T-helper 17 cell (primary cell): ENCODE measurements at places on chromosomes 7 and 10. TPM values are rescaled to one million over a fixed set of nuclear protein-coding genes. Genes with fewer than 3 reads are reported as not detected.

DNA sequence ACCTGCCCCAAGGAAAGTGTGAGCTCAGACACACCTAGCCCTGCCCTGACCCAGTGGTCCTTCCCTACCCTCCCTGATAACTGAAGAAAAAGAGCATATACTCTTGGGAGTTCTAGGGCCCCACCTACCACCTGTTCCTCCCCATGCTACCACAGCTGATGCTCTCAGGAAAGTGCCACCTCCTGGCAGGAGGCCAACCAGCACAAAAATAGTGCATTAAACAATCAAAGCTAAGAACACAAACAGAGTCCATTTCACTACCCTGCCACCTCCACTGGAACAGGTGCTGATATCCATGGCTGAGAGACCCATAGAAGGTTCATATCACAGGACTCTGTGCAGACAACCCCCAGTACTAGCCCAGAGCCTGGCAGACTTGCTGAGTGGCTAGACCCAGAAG is 288.6 kb upstream of the PHF14 start:
- DNase-seq: no peak

- no peak for DNase-seq
Measured at GRCh38 chr10:14616955-14617730, 157.6 kb downstream of the FAM107B start.

DNA sequence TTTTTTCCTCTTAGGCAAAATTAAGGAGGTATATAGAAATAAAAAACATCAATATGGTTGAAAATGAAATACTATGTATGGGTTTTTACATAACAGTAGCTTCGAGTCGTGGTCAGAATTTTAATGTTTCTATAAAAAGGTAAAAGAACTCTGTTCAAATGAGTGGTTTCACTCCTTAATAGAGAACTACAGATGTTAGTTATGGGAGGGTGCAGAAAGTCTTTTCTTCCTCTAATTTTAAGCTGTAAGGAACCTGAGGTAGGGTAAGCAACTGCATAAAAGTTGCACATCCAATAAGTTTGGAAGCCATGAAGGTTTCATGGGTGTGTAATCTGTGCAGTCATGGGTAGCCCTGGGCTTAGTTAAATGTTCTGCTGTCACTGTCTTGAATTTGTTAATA is 141.3 kb downstream of the SUGCT start:
- no peak for DNase-seq

- DNase-seq: no peak
Measured at GRCh38 chr10:34861293-34862021, 46.4 kb upstream of the PARD3 start.

- DNase-seq: no peak
Measured at GRCh38 chr7:127591591-127591990, 1.9 kb upstream of the FSCN3 start.

DNA sequence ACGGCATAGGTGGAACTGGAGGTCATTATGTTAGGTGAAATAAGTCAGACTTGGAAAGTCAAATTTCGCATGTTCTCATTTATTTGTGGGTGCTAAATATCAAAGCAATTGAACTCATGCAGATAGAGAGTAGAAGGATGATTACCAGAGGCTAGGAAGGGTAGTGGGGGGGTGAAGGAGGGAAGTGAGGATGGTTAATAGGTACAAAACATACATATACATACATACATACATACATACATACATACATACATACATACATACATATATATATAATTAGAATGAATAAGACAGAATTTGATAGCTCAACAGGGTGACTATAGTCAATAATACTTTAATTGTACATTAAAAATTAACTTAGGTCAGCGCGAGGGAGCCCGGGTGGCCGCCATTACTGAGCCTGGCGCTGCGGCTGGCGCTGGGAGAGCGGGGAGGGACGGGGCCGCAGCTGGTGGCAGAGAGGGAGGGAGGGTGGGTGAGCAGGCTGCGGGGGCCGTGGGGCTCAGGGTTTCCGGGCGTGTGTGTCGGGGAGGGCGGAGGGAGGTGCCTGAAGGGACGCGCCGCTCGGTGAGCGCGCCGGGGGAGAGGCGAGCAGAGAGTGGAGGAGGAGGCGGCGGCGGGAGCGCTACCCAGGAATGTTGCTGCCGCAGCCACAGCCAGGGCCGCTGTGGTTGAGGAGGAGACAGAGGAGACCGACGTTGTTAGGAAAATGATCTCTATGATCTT is 85.8 kb upstream of the EGFR start:
- no peak for DNase-seq

FLNC gene
- total RNA-seq: 0.05 TPM
